ENCODE measurements at places on chromosomes 11 and 22.

GRCh38 chr11:100459811-100460210 is 227.3 kb upstream of the ARHGAP42 start:
- no peak for DNase-seq

- DNase-seq = no peak
These were observed 9.3 kb downstream of the TNKS1BP1 start for GRCh38 chr11:57315491-57315890.

- no peak for DNase-seq
These were observed 5.3 kb downstream of the SERPIND1 start for GRCh38 chr22:20779014-20779817.

- no peak for DNase-seq
These were observed 70.4 kb downstream of the GGTLC2 start for GRCh38 chr22:22714600-22715335.

DNA sequence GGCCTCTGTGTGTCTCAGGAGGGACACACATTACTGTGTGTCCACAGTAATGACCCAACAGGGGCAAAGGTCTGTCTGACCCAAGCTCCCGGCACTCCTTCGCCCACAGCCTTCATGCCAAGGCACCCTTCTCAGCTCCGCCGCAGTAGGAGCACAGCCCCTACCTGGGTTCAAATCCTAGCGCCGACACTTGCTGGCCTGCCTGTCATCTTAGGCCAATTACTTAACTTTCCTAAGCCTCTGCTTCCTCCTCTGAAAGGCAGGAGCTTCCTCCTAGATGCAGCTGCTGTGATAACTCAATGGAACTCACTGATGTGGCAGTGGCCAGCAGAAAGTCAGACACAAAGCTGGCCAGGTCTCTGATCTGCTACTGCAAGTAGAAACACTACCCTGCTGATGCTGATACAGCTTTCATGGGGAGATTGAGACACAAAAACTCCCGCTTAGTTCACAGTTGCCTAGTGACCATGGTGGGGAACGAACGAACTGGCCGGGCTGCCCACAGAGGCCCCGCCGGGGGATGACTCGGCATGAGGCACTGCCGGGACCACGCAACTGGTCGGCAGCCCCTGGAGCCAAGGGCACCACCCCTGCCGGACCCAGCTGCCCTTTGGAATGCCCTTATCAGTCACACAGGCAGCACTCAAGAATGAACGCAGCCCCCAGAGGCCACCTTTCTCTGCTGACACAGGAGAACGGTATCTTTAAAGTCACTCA is 8.1 kb downstream of the EHD1 start:
- no peak for DNase-seq

GRCh38 chr11:117613521-117613920 is 183.5 kb downstream of the DSCAML1 start:
- DNase-seq = no peak

DNA sequence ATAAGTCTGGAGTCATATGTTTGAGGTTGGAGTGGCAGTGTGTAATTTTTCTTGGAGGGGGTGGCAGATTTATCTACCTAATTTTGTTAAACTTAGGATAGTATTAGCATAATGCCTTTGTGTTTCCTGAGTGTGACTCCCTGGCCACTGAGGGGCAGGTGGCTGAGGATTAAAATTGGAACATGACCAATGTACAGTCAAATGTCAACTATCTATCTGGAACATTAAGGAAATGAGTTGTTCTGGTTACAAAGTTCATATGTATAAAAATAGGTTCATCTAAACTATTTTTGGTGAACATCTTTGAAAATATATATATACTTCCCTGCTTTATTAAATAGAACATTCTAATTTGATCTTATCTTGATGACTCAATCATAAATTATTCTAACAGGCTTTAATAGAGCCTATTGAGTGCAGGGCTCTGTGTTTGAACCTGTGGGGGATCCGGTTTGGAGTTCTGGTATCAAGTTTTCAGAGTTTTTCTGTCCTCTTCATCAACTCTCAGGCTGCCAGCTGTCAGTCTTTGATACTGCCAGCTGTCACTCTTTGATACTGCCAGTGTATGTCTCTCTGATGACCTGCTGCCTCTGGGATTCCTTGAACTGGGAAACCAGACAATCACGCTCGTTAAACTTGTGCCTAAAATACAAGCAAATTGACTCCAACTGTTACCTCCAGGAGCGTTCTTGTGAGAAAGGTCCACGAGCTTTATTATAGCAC is 309.6 kb downstream of the METTL15 start:
- no peak for DNase-seq

DNA sequence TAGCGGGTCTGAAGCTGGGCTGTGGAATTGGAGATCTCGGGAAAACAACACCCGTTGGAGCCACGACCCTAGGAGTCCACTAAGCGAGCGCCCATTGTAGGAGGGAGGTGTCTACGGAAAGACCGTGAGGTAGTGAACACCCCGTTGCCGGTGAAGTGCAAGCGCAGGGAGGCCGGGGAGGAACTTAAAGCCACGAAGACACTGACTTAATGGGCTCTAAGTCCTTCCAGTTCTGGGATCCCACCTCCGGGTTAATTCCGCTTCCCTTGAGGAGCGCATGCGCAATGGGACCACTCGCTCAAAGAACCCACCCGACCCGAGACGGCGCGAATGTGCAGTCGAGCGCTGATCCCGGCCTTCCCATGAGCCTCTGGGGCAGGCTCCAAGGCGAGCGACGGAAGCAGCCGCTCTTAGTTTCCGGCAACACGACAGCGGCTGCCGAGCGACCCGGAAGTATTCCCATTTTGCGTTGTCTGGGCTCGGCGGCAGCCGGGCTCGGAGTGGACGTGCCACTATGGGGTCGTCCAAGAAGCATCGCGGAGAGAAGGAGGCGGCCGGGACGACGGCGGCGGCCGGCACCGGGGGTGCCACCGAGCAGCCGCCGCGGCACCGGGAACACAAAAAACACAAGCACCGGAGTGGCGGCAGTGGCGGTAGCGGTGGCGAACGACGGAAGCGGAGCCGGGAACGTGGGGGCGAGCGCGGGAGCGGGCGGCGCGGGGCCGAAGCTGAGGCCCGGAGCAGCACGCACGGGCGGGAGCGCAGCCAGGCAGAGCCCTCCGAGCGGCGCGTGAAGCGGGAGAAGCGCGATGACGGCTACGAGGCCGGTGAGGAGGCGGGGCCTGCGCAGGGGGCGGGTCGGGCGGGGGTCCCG is at the start of gene SART1:
Gene SART1 (plus strand): TSS at position 468 of the 874 bp plus-strand sequence. CDS start 47 bp downstream, at position 515.
- peak; percentile 92 for DNase-seq

DNA sequence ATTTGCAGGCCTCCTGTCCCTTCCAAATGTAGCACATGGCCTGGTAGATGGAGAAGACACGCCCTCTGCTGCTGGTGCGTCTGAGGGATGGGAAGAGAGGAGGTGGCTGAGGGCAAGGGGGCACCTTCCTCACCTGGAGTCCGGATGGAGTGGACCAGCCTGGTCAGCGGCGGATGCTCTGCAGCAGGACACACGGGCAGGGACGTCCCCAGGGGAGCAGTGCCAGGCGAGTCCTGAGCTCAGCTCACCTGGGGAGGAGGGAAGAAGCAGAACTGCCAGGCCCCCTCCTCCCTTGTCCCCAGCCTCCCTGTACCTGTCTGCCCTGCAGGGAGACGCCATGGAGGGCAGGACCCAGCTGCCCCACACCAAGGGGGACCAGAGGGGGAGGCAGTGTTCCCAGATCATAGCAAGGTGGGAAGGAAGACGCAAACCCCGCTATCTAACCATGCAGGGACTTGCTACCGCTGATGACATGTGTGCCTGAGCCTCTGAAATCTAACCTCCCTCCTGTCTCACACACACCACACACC is 1495.9 kb downstream of the BRD1 start:
- no peak for DNase-seq

- DNase-seq = no peak
These were observed 342.3 kb downstream of the LARGE1 start for GRCh38 chr22:33577862-33578411.

DNA sequence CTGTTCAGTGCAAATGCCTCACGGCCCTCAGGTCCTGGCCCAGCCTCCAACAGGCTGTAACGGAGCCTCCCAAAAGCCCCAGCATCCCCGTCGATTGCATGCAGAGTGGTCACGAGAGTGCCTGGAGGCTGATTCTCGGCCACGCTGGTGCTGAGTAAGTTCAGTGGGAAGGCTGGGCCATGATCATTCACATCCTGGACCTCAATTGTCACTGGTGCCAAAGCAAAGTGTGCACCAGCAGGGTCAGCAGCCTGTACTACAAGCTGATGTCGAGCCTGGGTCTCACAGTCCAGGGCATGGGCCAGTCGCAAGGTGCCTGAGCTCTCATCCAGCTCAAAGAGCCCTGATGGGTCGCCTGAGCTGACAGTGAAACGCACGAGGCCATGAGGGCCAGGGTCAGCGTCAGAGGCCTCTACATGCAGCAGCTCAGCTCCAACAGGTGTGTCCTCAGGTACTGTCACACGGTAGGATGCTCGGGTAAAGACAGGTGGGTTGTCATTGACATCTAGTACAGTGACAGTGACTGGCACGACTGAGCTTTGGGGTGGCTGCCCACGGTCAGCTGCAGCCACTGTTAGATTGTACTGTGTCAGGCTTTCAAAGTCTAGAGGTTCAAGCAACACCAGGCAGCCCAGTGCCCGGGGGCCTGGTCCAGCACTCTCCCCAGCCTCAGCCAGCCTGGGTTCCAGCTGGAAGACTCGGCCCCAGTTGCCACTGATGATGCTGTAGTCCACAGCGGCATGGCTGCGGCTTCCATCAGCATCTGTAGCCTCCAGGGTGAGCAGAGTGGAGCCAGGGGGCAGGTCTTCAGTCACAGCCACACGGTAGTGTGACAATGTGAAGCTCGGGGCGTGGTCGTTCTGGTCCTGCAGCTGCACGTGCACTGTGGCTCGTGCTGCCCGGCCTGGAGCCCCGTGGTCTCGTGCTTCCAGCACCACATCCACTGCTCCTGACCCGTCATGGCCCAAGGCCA is 4.5 kb upstream of the TPP1 start:
- DNase-seq = no peak

- no peak for DNase-seq
These were observed 1.9 kb downstream of the GDPD4 start for GRCh38 chr11:77299528-77299993.

DNA sequence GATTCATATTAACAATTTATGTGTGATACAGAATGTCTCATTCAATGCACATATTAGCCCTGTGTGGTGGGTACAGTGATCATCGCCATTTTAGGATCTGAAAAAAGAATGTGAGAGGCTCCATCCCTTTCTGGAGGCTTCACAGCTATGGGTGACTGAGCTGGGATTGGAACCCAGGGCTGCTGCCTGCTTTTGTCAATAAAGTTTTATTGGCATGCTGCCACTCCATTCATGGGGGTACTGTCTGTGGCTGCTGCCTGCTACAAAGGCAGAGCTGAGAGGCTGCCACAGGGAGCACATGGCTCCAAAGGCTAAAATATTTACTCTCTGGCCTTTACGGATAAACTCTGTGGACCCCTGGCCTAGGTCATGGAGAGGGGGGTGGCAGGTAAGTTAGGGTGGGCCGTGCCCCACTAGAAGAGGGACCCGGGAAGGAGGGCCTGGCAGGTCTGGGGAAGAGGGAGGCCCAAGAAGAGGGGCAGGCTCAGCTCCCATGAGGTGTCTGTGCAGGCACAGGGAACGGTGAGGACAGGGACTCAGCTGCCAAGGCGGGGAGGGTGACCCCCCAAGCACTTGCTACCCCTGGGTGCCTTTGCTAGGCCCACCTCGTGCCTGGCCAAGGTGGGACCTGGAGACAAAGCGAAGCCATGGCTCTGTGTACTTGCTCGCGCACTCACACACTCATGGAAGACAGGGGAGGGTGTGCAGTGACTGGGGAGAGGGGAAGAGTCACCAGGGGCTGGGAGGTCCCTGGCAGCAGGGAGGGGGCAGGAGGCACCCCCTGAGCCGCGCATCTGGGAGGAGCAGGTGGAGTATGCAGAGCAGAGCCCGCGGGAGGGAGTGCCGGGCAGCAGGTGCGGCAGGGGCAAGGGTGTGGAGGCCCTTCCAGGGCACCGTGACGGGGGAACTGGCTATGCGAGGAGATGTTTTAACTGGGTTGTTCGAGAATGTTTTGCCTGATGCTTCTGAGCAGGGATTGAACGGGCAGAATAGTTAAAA is 335.3 kb downstream of the CTTN start:
- no peak for DNase-seq

GRCh38 chr22:39617970-39618757 is 47.6 kb downstream of the CACNA1I start:
- no peak for DNase-seq

DNA sequence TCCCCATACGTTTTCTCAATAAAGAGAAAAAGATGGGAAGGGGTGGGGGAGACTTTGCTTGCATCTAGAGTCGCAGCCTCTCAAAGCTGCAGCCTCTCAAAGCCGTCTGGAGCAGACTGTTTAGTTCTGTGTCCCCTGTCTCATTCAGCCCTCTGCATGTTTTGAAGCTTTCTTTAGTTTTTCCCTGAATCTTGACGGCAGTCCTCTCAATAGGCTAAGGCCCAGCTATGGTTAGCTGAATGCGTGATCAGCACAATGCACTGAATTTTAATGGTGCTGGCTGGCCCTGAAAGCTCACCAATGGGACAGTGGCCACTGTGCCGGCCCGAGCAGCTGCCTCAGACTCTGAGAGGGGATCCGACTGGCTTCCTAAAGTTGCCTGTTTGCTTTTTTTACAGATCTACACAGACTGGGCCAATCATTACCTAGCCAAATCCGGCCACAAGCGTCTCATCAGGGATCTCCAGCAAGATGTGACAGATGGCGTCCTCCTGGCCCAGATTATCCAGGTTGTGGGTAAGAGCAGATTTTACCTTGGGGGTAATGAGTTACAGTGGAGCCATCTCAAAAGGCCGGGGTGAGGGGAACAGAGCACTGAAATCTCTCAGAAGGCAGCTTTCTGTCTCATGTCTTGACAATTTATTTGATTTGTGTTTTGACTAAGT is 119.6 kb downstream of the NAV2 start:
- peak; percentile 8 for DNase-seq

- no peak for DNase-seq
These were observed 10.1 kb downstream of the CBX6 start for GRCh38 chr22:38861927-38862326.

- no peak for DNase-seq
These were observed 165.6 kb upstream of the DDI1 start for GRCh38 chr11:103870821-103871309.

Data from neural crest cell (in vitro differentiated cells).